Epithelial cell of esophagus (primary cell): ENCODE measurements at places on chromosomes 4 and X.
A peak's percentile ranks its signal among the peaks of the same experiment; 100 is the strongest.

- DNase-seq: peak; percentile 41
Observed at GRCh38 chrX:22397566-22397965, 124.9 kb downstream of the CBLL2 start.

DNA sequence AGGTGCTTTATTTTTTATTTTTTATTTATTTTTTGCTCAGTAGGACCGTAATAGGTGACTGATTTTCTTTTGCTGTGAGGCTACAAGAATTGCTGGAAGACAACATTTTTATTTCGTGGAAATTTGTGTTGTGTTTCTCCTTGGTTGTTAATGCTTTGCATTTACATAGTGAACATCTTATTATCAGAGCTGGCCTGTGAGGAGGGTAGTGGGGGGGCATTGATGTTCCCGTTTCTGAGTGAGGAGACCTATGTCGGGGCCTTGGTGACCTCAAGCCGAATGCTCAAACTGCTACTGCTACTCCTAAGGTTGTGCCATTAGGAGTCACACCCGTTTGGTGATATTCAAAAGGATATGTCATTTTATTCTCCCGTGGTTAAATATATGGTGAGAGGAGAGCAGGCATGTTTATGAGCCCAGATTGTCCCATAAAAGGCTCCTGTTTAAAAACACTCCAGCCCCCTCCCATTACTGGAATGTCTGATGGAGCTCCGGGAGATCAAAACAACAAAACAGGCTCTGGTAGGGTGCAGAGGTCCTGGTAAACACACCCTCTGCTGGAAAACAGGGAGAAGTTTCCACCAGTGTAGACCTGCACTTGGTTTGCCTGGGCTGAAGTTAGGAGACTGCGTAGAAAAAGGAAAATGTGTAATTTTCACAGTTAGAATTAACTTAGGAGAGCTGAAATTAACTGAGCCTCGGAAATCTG, 5.6 kb downstream of the PDGFRA start:
- DNase-seq: no peak

GRCh38 chr4:120919358-120919757, 3.2 kb downstream of the PRDM5 start:
- peak; percentile 4 for DNase-seq

DNA sequence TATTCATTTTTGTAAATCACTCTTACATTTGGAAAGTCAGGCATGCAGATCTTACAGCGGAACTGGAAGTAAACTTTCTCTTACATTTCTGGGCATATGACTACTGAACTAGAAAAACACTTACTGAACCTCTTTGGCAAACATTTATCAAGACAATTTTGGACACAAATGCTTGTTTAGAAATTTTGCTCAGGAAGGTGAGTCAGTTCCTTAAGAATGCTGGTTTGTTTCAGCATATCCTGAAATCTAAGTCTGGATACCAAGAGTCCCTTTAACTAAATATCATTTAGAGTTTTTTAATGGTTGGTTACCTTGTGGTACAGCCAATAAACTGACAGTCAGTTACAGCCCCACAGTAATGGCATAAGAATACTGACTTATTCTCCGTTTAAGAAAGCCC, 15.0 kb downstream of the SHISA3 start:
- peak; percentile 41 for DNase-seq

DNA sequence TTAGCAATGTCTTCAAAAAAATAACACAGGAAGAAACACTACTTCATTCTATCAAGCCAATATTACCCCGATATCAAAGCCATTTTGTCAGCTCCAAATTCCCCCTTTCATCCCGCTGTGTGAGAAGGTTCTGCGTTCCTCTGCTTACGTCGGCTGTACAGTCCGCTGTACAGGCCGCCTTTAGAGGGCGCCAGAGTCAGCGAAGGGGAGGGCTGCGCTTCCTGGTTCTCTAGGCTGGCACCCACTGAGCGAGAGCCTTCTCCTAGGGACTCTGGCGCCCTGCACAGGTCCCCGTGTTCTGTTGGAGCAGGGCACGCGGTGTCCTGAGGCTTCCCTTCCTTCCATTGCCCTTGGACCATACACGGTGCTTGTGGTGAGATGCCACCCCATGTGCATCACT, 25.3 kb upstream of the CT45A1 start:
- DNase-seq: no peak

DNA sequence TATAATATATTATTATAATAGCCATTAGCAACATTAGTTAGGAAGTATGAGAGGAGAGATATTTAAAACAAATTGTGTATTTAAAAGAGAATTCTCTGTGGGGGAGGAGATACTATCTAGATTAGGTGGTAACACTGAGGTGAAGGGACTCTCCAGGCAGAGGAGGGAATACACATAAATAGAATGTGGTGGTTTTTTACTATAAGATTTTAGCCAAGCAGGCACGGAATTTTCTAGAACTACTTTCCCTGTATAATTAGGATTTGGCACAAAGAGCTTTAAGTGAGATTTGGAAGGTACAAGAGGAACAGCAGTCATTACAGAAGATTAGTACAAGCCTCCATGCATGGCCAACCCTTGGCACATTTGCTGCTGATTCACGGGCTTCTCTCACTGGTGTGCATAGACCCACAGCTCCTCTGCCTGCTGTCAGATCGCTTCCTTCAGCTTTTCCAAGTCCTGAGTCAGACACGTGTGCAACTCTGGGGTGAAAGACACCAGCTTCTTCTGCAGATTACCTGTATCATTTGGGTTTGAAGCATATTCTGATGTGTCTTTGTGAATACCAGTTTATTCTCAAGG, 685.5 kb downstream of the KCTD8 start:
- peak; percentile 22 for DNase-seq

DNA sequence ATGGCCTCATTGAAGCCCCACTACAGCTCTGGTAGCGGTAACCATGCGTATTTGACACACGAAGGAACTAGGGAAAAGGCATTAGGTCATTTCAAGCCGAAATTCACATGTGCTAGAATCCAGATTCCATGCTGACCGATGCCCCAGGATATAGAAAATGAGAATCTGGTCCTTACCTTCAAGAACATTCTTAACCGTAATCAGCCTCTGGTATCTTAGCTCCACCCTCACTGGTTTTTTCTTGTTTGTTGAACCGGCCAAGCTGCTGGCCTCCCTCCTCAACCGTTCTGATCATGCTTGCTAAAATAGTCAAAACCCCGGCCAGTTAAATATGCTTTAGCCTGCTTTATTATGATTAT, 876 bp downstream of the HPRT1 start:
- peak; percentile 3 for DNase-seq

GRCh38 chr4:25075851-25076250, 45.1 kb upstream of the LGI2 start:
- no peak for DNase-seq

GRCh38 chrX:28966331-28966730, 379.1 kb downstream of the IL1RAPL1 start:
- no peak for DNase-seq

DNA sequence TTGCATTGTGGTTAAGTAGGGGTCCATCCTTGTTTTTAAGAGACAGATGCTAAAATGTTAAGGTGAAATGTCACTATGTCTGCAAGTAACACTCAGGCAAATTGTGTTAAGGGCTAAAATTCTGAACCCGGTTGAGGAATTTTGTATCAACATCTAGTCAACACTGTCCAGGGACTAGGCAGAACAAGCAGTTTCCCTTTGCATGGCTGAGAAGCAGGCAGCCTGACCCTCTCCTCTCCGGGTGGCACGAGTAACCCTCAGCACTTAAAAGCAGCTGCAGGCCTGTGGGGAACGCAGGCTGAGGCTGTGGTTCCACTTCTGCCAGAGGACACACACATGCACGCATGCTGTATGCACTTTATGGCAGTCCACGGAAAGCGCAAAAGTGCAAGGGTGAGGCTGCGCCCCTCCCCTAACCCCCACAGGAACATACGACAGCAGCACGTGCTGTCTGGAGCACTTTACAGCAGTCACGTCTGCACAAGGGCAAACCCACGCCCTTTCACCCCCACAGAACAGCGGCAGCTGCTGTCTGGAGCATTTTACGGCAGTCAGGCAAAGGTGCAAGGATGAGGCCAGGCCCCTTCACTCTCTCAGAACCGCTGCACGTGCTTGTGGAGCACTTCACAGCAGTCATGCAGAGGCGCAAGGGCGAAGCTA, 619 bp upstream of the MPC1L start:
- no peak for DNase-seq

DNA sequence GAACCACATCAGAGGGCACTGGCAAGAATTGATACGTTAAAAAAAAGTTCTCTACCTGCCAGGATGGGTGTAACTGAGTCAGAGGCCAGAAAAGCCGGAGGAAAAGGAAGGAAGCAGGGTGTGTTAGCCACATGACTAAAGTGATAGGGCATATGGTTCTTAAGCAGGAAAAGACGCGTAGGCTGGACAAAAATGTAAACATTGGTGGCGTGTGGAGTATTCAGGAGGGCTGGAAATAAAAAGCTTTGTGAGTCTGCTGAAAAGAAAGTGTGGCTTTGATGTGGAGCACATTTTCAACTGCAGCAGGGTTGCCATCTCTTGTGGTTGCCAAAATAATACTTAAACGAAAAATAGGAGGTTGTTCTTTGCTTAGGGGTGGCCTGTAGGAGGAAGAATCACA, 186.5 kb upstream of the RPL34 start:
- DNase-seq: peak; percentile 80

DNA sequence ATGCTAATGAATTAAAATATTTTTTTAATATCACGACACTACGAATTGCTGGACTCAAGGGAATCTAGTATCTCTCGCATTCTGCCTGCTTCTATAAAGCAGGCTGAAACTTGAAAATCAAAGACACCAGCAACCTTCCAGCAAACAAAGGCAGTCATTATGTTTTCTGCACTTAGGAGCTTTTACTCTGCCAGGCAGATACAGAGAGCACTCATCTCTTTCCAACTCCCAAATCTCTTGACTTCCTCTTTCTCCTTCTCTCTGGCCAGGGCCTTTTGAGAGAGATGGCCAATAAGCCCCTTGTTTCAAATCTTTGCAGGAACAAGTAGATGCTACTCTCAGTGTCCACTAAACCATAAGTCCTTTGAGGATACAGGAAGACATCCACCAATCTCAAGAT, 95.2 kb upstream of the KLF3 start:
- no peak for DNase-seq
